Transverse colon (tissue), 4 donors: ENCODE measurements at places on chromosomes 2 and 18. TPM values are rescaled to one million over a fixed set of nuclear protein-coding genes. Genes with fewer than 3 reads are reported as not detected.

ANTXR1 gene
- total RNA-seq, result 9.4 TPM

DHRS9 gene
- total RNA-seq, result 117 TPM

CD8A gene
- 4.1 TPM for total RNA-seq

GPR45 gene
- total RNA-seq, result not detected

GKN2 gene
- not detected for total RNA-seq

RAD51AP2 gene
- not detected for total RNA-seq
